ENCODE measurements at places on chromosomes 4 and X.

DNA sequence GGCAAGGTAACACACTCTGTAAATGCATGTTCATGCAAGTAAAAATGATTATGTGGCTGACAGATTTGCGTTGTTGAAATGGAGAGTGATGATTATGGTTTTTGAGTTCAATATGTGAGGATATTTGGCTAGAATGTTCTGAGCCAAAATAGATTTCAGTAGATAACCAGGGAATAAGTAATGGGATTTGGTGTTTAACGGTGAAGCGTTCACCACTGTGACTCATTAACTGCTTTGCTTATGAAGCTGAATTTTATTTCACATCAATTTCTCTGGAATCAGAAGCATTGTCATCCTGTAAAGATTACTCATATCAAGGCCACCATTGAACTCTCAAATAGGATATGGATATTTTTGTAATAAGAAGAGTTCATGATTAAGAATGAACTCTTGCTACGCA is 11.7 kb downstream of the AFP start:
- DNase-seq, result no peak

DNA sequence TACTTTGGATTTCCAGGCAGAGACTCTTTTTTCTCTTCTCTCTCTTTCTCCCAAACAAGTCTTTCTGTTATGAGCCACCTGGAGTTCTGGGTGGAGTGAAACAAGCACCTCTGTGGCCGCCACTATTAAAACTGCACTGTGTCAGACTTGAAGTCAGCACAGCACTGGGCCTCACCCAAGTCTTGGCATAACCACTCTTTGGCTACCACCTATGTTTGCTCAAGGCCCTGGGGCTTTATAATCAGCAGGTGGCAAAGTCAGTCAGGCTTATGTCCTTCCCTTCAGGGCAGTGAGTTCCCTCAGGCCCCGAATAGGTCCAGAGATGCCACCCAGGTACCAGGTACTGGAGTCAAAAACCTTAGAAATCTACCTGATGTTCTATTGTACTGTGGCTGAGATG is 52.4 kb downstream of the ITIH6 start:
- no peak for DNase-seq

GRCh38 chr4:27066591-27066990 is 205.9 kb downstream of the STIM2 start:
- no peak for DNase-seq

GRCh38 chrX:16979226-16979625 is 32.8 kb downstream of the REPS2 start:
- no peak for DNase-seq

DNA sequence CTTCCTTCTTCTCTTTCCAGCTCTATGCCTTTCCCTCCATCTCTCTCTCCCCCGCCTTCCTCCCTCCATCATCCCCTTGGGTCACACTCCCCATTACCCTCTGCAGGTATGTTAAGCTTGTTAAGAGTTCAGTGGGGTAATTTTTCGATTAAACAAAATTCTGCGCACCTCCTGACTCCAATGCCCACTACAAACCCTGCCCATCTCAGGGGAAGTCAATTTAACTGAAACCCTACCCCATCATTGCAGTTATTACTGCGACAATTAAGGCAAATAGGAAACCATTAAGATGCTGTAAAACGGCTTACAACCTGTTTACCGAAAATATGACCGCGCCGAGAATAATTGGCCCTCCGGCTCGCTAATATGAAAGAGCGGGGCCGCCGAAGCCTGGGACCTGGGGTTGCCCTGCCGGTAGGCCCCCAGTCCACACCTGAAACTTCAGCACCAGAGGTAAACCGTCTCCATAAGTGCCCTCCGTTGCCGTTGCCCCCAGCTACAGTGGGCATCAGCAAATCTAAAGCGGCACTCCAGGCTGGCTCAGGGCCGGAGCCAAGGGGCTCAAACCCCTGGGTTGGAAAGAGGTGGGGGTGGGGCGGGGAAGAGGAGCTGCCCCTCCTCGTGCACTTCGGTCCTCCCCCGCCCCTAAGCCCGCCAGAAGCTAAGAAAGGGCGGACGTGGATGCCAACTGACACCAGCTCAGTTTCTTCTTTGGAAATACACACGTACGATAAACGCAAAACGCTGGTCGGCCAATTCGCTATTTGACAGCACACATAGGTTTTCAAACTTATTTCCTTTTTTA is 4.8 kb downstream of the ARX start:
- no peak for DNase-seq

All from CD4-positive, alpha-beta T cell treated with Interleukin-4 for 1 hour (primary cell).